ENCODE measurements at places on chromosomes 2 and 18.

- no peak for DNase-seq
These were observed 433 bp upstream of the MFF start for GRCh38 chr2:227324642-227324994.

DNA sequence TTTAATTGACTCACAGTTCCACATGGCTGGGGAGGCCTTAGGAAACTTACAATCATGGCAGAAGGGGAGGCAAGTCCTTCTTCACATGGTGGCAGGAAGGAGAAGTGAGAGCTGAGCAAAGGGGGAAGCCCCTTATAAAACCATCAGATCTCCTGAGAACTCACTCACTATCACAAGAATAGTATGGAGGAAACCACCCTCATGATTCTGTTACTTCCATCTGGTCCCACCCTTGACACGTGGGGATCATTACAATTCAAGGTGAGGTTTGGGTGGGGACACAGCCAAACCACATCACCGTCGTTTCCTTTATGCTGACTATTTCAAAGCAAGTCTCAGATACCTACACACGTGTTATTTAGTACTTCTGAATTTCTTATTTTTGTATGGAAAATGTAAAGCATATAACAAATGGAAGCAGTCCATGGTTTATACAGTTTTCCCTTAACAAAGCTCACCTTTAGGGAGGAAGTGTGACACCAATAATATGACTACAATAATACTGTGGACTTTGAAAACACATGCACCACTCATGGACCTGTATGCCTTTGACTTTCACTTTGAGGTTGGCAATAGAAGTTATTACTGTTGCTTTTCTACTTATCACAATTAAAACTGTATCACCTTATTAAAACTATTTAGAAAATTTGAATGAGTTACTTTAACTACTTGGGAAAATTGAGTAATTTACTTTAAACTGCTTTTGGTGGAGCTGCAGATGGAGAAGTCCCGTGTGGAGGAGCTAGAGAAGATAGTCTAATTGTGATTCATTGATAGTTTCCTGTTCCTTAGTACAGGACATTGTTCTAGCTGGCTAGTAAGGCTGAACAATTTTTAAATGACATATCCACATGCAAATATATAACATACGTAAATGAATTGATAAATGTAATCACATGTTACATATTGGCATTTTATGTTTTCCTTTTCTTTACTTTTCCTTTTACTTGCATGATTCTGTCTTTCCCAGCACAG lies 37.3 kb downstream of the MTCL1 start:
- no peak for DNase-seq

DNA sequence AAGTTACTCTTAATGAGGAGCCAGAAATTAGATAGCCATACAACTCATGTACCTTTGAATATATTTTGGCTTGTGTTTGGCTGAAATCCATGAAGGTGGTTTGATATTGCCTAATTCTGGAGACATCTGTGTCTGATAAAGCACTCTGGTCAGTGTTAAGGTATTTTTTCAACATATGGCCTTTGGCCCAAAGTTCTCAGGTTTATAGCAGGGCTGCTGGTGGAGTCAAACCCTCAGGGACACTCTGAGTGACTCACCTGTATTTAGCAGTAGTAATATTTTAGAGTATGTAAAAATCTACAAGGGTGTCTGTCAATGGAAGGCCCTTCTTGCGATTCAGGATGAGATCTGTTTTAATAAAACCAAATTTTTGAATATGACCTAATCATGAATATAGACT lies 666.5 kb downstream of the SLC4A3 start:
- DNase-seq, result no peak

GRCh38 chr2:25740810-25741381 lies 67.5 kb upstream of the DTNB start:
- no peak for DNase-seq

- DNase-seq, result no peak
These were observed 29.0 kb downstream of the DNAJC10 start for GRCh38 chr2:182745061-182745460.

- DNase-seq, result no peak
These were observed 37.2 kb downstream of the CASP10 start for GRCh38 chr2:201220102-201220570.

- DNase-seq, result no peak
These were observed 788.2 kb downstream of the DSC3 start for GRCh38 chr18:30254331-30254730.

DNA sequence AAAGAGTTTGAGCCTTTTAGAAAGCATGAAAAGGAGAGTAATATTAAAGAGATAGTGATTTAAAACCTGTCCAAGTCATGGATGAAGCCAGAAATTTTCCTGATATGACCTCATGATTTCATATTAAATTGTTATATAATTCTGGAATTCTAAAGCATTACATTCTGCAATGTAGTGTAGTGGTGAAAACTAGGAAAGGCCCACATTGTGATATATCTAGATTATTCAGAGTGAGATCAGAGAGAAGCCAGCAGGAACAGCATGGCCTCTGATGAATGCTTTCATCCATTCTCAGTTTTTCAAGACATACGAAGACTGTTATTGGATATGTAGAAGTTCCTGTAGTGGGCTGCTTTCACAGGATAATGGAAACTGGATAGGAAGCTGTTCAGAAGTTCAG lies 98.8 kb downstream of the LCLAT1 start:
- DNase-seq, result no peak

DNA sequence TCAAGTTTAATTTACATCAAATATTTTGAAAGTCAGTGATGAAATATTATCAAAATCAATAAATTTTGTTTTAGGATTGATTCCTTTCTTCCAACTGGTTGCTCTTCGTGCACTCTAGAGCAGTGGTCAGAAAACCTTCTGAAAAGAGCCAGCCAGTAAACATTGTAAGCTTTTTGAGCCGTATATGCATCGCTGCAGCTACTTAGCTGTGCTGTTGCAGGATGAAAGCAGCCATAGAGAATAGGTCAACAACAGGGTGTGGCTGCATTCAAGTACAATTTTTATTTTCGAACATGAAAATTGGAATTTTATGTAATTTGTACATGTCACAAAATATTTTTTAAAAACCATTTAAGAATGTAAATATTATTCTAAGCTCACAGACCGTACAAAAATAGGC lies 94.9 kb downstream of the MGAT5 start:
- no peak for DNase-seq

GRCh38 chr2:169623235-169623634 lies 39.1 kb downstream of the PPIG start:
- DNase-seq, result no peak

DNA sequence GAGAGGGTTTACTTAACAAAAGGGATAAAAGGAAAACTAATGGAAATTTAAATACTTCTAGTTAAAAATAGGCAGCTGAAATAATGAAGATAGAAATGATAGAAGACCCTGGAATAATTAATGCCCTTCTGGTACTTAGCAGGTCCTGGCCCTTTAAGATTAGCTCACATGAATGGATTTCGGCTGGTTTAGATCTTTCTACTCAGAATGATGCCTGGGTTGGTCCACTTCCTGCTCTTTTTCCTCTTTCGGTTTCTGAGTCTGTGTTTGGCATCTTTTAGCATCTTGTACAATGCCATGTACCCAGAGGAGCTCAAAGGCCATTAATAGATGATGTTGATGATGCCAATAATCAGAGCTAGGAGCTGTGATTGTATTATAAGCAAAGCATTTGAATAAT lies 290.5 kb downstream of the CLIP4 start:
- no peak for DNase-seq

GRCh38 chr18:78521136-78521535 lies 458.5 kb upstream of the SALL3 start:
- DNase-seq, result no peak

DNA sequence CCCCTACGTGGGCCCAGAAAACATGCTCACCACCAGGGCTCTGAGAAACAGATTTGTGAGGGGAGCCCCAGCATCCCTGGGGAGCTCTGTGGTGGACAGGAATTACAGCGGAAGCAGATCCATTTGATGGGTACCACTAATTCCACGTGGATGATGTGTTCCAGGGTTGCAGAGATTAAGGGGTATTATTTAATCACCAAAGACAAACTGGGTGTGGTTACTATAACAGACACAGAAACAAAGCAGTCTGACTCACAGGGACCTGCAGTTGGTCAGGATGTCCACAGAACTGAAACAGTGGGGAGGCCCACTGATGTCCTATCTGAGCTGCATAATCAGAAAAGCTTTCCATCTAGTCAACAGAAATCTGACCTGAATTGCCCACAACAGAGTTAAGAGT lies 65.8 kb downstream of the PSMG2 start:
- no peak for DNase-seq

GRCh38 chr2:10987861-10988260 lies 76.1 kb downstream of the KCNF1 start:
- DNase-seq, result no peak

DNA sequence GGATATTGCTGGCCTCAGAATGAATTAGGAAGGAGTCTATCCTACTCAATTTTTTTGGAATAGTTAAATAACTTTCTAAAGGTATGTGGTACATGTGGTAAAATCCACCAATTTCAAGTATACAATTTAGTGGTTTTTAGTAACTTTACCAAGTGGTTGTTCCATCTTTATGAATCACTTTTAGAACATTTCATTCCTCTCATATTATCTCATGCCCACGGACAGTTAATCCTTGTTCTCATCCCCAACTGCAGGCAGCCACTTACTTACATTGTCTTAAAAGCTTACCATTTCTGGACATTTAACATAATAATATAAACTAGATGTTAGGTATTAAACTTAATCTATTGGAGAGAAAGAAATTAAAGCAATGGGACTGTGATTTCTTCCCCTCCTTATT lies 146.3 kb upstream of the ZC3H15 start:
- no peak for DNase-seq

- no peak for DNase-seq
These were observed 8.5 kb downstream of the RAX start for GRCh38 chr18:59264651-59265245.

DNA sequence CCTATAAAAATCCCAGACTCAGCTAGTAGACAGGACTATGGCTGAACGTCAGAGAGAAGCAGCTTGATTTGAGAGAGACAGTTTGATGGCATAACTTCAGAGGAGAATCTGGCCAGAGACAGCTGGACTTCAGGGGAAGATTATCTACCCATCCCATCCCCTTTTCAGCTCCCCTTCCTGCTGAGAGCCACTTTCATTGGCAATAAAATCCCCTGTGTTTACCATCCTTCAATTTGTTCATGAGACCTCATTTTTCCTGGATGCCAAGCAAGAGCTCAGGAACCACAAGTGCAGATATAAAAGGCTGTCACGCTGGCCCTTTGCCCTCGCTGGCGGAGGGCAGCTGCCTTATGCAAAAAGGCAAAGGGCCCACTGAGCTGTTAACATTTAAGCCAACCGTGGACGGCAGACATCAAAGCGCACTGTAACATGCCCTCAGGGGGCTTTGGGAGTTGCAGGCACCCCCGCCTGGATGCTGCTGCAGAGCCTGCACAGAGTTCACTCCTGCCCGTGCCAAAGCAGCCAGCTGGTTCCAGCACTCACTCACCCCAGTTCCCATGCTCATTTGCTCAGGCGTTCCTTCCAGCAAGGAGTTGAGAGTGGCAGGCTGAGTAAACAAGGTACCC lies 164.3 kb upstream of the PGAP1 start:
- peak; percentile 38 for DNase-seq

GRCh38 chr2:98607741-98608115 lies 584 bp downstream of the COA5 start:
- DNase-seq, result no peak

GRCh38 chr2:237723602-237724001 lies 75.0 kb upstream of the RBM44 start:
- DNase-seq, result peak; percentile 38

DNA sequence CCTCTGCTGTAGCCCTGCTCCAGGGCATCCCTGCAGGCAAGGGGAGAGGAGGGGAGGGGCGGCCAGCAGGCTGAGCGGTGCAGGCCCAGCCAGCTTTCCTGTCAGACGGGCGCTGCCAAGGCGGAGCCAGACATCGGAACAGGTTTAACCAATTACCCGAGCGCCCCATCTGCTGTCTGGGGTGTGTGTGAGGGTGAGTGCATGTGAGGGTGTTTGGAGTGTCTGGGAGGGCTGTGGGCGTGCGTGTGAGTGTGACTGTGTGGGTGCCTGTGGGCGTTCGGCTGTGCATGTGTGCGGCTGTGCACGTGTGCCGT lies 20.0 kb downstream of the EMX1 start:
- DNase-seq, result no peak

GRCh38 chr2:215365184-215365658 lies 53.4 kb downstream of the ATIC start:
- DNase-seq, result no peak

GRCh38 chr2:222064286-222064685 lies 234.5 kb downstream of the PAX3 start:
- no peak for DNase-seq

GRCh38 chr2:149994057-149994728 lies 406.6 kb upstream of the MMADHC start:
- no peak for DNase-seq

Measured in SHP77 treated with DMSO at 0.1 percent for 48 hours (cell line).